ENCODE measurements at places on chromosomes 6 and 20.

- no peak for DNase-seq
Observed at GRCh38 chr6:150346346-150346745, 22.5 kb upstream of the IYD start.

GRCh38 chr6:12075067-12075563 is 63.0 kb downstream of the HIVEP1 start:
- DNase-seq = no peak

- no peak for DNase-seq
Observed at GRCh38 chr6:68697394-68697793, 62.3 kb downstream of the ADGRB3 start.

- no peak for DNase-seq
Observed at GRCh38 chr20:54037525-54037924, 32.9 kb downstream of the BCAS1 start.

DNA sequence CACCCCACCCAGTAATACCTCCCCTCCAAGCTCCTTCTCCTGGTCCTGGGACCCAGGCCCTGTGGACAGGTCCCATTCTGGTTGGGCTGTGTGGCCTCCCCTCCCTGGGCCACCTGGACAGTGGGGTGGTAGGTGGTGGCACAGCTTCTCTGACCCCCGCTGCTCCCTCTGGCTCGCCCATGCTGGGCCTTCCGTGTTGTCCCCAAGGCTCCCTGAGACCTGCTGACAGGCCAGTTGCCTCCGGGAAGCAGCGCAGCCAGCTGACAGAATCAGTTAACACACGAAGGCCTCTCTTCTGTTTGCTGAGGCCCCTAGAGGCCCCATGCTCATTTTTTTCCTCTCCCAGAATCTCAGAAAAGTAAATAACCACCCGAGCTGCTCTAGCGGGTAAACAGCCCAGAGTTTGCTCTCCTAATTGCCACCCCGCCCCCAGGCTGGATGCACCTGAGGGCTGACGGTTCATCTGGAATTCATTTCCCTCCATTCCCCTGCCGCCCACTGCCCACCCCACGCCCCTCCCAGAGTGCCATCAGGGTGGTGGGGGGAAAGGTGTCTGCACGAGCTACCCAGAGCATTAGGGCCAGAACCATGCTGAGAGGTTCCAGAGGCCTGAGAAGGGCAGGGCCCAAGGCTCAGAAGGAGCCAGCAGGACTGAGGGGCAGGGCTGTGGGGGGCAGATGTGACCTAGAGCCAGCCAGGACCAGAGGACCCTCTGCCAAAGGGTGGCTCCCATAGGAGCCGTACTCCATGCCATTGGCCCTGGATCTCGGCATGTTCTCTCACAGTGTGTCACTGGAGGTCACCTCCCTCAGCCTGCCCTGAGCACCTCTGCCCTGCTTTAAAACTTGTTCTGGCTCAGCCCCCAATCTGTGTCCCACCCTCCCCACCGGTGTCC is 157.5 kb downstream of the GRM4 start:
- no peak for DNase-seq

GRCh38 chr6:56660381-56660730 is 17.7 kb upstream of the DST start:
- DNase-seq = no peak

- no peak for DNase-seq
Observed at GRCh38 chr20:137668-138490, 4.5 kb upstream of the DEFB126 start.

DNA sequence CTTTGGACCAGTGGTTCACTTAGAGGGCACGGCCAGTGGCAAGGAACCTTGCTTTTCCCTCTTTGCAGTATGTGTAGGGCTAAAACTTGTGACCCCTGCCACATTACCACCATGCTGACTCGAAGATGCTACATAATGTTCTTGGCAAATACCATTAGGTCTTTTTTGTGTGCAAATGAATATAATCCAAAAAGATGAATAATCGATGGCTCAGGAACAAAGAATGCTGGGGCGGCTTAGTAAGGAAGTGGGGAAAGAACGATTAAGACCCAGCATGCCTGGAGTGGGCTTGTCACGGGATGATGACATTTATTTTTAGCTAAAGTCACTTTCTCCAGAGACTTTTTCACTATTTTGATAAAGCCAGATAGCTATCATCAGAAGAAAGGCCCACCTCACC is 23.1 kb downstream of the CMTR1 start:
- no peak for DNase-seq

GRCh38 chr6:121993362-121993761 is 406.1 kb upstream of the HSF2 start:
- no peak for DNase-seq

DNA sequence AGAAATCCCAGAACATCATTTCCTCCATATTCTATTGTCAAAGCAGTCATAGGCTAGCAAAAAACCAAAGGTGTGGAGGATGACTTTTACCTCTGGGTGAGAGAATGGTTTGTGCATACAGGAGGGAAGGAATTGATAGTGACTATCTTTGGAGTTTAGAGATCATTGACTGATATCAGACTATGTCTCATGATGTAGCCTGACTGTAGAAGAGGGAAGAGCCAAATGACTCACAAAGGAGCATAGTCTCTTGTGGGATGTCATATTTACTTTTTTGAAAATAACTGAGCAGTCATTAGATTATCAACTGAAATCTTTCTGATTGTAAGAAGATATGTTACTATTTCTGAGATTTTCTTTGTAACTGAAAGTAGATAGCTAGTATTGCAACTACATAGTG is 158.5 kb downstream of the FLRT3 start:
- DNase-seq = no peak

DNA sequence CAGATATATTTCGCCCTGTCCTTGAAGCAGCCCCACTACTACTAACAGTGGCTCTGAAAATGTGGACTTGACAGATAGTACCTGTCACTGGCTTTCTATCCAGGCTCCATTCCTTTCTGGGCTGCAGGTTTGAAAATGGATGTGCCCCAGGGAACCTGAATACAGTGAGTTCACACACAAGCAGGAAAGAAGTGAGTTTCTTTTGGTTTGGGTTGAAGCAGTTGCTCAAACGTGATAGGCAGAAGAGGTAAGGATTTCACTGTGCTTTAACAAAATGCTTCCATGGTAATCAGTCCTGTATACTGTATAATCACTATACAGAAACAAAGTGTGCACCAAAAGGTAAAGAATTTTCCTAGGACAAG is 382.9 kb downstream of the PRKN start:
- DNase-seq = no peak

DNA sequence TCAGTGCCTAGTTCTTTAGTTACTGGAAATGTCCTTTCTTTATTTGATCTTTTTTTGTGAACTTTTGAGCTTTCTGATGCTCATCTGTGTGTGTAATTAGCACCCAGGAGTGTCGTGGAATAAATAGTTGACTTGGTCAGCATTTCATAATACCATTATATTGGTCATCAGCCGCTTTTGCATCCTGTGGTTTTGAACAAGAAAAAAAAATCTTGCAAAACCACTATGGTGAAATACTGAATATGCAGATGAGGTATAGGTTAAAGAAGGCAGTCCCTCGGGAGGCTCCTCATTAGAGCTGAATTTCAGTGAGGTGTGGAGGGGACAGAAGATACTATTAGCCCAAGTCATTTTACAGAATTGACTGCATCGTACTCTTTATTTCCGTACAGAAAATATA is 90.1 kb downstream of the FOXO3 start:
- no peak for DNase-seq

- no peak for DNase-seq
Observed at GRCh38 chr20:21396599-21397340, 556 bp downstream of the NKX2-4 start.

DNA sequence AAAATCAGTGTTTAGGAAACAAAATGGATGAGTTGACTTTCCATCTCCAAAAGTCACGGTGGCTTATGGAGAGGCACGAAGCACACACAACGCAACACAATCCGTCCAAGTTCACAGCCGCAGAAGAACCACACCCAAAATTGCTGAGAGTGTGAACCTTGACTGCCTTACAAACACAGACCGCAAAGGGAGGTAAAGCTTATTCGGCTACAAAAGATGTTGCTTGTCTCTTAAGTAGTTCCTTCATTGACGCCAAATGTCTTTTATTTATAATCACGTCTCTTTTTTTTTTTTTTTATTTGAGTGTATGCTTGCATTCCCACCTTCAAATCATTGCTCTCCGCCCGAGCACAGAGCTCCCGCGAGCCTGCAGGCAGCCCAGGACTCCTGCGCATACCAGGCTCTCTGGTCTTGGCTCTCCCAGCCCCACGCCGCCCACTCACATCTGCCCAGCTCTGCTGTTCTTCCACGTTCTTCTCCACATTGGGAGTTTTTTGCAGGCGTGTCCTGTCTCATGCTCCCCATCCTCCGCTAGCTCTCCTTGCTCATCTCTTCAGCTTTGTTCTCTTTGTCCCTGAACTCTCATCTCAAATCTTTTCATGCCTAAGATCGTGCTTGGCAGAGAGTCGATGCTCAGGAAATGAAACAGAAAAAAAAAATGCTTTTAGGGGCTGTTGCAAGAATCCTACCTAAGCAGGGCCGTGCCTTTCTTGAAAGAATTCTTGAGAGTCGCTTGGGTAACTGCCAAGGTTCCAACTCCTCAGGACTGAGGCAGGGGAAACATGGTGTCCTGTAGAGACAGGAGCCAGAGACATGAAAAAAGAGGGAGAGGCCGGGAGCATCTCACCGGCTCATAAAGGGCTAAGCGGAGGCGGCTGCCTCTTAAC is 25.8 kb downstream of the LY86 start:
- DNase-seq = peak; percentile 38

DNA sequence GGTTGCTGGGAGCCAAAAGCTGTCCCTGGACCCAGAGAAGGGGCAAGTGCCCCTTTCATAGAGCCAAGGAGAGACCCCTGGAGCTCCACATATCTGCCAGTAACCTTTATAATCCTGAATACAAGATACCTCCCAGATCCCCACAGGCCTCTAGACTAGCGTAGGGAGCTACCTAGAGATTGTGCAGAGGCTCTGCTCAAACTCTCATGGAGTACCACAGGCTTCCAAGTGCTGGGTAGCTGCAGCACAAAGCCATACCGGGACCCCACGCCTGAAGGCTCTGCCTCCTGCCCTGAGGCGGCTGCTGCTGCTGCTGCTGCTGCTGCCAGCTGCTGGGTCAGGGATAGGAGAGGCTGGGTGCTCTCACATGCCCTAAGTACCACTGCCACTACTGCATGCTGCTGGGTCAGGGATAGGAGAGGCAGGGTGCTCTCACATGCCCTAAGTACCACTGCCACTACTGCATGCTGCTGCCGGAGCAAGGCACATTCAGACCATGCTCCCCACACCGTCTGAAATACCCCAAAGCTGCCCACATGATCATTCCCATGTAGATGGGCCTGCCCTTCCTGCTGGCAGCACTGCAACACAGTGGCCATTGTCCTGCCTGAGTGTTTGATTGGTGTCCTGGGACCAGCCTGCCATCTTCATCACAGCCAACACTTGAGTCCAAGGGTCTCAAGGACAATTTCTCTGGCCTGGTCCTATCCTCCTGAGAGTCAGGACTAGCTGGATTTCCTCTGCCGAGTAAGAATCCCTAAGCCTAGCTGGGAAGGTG is 1434.3 kb upstream of the ADGRB3 start:
- DNase-seq = no peak

DNA sequence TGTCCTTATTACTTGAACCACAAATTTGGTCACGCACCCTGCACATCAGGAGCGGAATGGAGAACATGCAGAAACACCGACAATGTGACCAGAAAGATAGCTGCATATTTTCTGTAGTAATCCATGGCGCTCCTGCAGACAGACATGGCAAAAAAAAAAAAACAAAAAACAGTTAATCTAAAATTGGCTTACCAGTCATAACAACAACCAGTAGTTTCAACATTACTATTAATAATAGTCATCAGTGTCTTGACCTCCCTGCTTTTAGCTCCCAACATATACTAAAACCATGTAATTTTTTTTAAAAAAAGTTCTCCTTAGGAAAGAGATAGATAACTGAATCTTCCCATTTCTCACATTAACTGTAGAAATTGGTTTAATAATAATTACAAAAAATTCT is 6.8 kb downstream of the CGA start:
- no peak for DNase-seq

GRCh38 chr6:626236-626635 is 30.7 kb downstream of the HUS1B start:
- DNase-seq = no peak

GRCh38 chr6:105849746-105850145 is 236.4 kb upstream of the PRDM1 start:
- no peak for DNase-seq

GRCh38 chr6:4185846-4186245 is 50.5 kb upstream of the ECI2 start:
- no peak for DNase-seq

- peak; percentile 68 for DNase-seq
Observed at GRCh38 chr6:169959136-169960002, 207.9 kb downstream of the ERMARD start.

GRCh38 chr6:1215023-1215422 is 96.9 kb upstream of the FOXQ1 start:
- DNase-seq = no peak

- DNase-seq = no peak
Observed at GRCh38 chr20:36344517-36345132, 38.5 kb downstream of the DLGAP4 start.

DNA sequence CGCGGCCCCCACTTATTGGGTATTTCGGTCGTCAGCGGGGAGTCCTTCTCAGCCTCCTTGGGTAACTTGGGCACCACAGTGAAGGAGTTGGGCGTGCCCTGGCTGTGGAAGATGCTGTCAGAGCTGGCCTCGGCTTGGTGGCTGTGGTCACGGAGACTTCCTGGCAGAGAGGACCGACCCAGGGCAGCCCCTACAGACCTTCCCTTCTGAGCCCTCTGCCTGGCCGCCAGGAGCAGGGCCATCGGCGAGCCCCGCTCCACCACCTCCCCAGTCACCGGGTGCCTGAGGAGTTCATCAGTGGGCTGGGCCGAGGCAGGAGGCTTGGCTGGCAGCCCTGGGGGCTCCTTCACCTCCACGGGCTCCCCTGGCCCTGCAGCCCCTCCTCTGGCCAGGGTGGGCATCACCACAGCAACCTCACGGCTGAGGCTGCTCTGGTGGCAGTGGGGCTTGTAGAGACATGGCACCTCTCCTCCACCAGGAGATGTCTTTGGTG is 37.2 kb downstream of the C6orf132 start:
- DNase-seq = no peak

- DNase-seq = no peak
Observed at GRCh38 chr20:49356676-49357075, 78.8 kb upstream of the ZNFX1 start.
